Temporal lobe (tissue), 4 donors: ENCODE measurements at places on chromosomes 4 and X. TPM values are rescaled to one million over a fixed set of nuclear protein-coding genes. Genes with fewer than 3 reads are reported as not detected.

SHISA3 gene
- not detected for total RNA-seq

POU4F2 gene
- total RNA-seq, result not detected

DDX53 gene
- total RNA-seq, result not detected

GPR34 gene
- total RNA-seq, result 3.4 TPM

RTL3 gene
- total RNA-seq, result not detected

PCDH19 gene
- 40.8 TPM for total RNA-seq

RAB33A gene
- 24.1 TPM for total RNA-seq

SLC30A9 gene
- total RNA-seq, result 92.9 TPM

CMC4 gene
- 4.7 TPM for total RNA-seq

SYTL5 gene
- total RNA-seq, result 2.5 TPM

COX7B2 gene
- total RNA-seq, result not detected

NSG1 gene
- total RNA-seq, result 253 TPM

GLRA3 gene
- total RNA-seq, result 6.1 TPM

CSN1S1 gene
- not detected for total RNA-seq

GRIA3 gene
- 57.3 TPM for total RNA-seq

COL4A5 gene
- 15.2 TPM for total RNA-seq

C4orf51 gene
- not detected for total RNA-seq

TIGD4 gene
- total RNA-seq, result 2.0 TPM

GAGE12H gene
- total RNA-seq, result not detected

ABCB7 gene
- 24.6 TPM for total RNA-seq

MAGEA12 gene
- total RNA-seq, result not detected

CDX4 gene
- total RNA-seq, result not detected

LINC00632 gene
- 39.8 TPM for total RNA-seq

SSX1 gene
- not detected for total RNA-seq

ETDB gene
- not detected for total RNA-seq

STS gene
- 8.4 TPM for total RNA-seq

LRP2BP gene
- total RNA-seq, result 4.2 TPM

XPNPEP2 gene
- total RNA-seq, result under 0.01 TPM

SLC6A14 gene
- not detected for total RNA-seq

TMEM31 gene
- total RNA-seq, result not detected

TRIM75 gene
- total RNA-seq, result not detected

TMEM175 gene
- 22.6 TPM for total RNA-seq

TMPRSS11D gene
- total RNA-seq, result not detected

TRAPPC11 gene
- total RNA-seq, result 72.5 TPM

TCEAL5 gene
- total RNA-seq, result 9.1 TPM

SLC49A3 gene
- total RNA-seq, result 0.49 TPM

TKTL1 gene
- 3.4 TPM for total RNA-seq
